Stimulated activated CD8-positive, alpha-beta memory T cell treated with anti-CD3 and anti-CD28 coated beads, Interleukin-7, amount 100 ng/mL, for 48 hours (primary cell): ENCODE measurements at places on chromosomes 5 and 9.

- peak; percentile 65 for DNase-seq
These were observed 59.6 kb downstream of the C9orf152 start for GRCh38 chr9:110148384-110148783.

- DNase-seq: no peak
These were observed 107.6 kb upstream of the SPRY4 start for GRCh38 chr5:142432369-142432863.

DNA sequence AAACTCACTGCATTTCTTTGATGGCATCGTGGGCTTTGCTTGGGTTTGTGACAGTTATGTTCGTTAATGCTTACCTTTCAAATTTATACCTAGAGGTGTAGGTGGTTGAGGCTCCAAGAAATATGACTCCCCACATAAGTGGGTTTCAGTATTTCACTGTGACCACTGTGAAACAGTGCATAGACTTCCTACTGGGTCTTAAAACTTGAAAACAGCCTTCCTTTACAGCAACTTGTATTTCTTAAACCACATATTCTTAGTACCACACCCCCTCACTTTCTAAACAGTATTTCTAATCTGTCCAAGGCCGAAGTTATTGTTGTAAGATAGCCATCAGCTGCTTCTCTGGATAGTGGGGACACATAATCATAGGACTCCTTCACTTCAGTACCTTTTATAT is 48.3 kb downstream of the TMEFF1 start:
- no peak for DNase-seq

GRCh38 chr5:152397581-152397980 is 7.5 kb downstream of the NMUR2 start:
- DNase-seq: no peak

DNA sequence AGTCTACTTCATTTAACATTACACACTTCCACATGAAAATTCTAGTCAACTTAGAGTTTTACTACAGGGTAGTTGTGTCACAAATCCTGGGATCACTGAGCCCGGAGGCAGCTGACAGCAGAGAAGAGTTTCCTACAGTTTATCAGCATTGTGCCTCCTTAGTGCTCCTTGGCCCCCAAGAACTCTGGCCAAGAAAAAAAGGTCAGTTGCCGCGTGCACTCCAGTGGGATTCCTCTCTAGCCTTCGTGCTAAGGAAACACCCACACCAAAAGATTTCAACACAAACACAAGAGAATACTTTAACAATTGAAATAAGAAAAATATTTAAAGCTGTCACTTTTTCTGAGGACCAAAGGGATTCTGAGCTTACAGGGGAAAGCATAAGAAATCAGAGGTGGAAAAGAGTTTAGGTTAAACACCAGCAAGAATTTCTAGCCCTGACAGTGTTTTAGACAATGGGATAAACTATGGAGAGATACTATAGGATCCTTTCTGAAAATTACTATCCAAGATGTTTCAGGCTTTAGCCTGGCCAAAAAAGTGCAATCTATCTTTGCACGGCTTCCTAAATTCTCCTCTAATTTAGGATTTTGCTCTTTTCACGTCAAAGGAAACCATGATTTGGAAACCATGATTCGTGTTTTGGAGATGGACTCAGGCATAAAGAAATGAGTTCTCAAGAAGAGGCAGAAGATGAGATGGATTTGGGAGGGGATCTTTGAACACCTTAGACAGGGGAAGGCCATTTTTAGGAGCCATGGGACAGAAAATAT is 606.8 kb downstream of the RAB3C start:
- no peak for DNase-seq

DNA sequence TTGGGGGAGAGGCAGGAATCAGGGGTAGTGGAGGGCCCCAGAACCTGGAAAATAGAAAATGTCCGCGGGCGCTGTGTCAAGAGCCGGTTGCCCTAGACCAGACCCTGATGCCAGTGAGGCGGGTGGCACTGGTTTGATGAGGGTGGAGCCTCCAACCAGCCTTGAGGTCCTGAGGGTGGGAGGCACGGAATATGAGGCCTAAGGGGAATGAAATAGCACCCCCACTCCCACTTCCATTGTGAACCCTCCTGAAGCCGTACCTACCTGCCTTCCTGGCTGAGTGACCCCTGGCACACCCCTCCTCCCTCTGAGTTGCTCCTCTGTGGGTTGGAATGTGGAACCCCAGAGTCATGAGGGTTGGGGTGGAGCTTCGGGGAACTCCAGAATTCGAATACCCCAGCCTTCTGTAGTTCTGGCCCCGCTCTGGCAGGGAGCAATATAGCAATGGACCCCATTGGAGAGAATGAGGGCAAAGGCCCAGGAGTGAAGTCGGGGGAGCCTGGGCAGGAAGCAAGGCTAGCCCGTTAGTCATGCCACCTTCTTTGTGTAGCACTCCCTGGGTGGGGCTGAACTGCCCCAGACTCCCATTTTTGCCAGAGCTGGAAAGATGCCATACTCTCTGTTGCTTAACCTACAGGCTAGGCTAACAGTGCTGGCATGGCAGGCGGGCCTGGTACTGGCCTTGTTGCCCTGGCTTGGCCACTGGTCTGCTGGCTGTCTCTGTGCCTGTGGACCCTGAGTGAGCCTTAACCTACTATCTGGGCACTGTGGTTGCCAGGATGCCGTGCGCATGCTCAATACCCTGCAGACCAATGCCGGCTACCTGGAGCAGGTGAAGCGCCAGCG is 1.0 kb downstream of the FPGS start:
- DNase-seq: no peak

GRCh38 chr5:64074533-64074932 is 91.1 kb upstream of the RNF180 start:
- DNase-seq: no peak

DNA sequence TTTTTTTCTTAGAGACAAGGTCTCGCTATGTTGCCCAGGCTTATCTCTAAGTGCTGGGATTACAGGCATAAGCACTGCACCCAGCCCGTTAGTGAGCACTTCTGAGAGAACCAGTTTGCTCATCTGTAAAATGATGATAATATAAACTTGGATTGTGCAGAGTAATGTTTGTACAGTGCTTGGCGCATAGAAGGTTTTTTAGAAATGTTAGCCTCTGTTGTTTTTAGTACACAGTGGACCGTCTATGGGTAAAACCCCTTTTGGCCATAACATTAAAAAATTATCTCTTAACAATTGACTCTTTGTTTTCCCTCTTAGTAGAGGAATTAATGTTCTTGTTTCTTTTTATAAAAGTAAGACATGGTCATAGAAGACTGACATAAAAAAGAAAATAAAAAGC is 202.1 kb downstream of the PCSK5 start:
- DNase-seq: no peak

- no peak for DNase-seq
These were observed 63.8 kb downstream of the LRRC70 start for GRCh38 chr5:62642468-62642867.

- no peak for DNase-seq
These were observed 3.0 kb upstream of the ENTPD2 start for GRCh38 chr9:137056739-137057415.

DNA sequence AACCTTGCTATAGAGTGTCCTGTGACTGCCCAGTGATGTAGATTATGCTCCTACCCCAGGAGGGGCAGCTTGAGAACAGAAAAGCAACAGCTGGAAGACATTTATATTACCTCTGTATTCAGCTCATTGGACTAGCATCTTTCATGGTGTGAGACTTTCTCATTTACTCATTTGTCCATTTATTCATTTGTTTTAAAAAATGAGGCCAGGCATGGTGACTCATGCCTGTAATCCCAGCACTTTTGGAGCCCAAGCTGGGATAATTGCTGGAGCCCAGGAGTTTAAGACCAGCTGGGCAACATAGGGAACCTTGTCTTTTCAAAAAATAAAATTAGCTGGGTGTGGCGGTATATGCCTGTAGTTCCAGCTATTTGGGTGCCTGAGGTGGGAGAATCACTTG is 130.0 kb upstream of the LHFPL2 start:
- DNase-seq: no peak
